ENCODE measurements at places on chromosomes 1 and 21.

- no peak for DNase-seq
Observed at GRCh38 chr1:241722947-241723346, 70.9 kb downstream of the WDR64 start.

- no peak for DNase-seq
Observed at GRCh38 chr1:24047110-24047477, 64.8 kb downstream of the MYOM3 start.

DNA sequence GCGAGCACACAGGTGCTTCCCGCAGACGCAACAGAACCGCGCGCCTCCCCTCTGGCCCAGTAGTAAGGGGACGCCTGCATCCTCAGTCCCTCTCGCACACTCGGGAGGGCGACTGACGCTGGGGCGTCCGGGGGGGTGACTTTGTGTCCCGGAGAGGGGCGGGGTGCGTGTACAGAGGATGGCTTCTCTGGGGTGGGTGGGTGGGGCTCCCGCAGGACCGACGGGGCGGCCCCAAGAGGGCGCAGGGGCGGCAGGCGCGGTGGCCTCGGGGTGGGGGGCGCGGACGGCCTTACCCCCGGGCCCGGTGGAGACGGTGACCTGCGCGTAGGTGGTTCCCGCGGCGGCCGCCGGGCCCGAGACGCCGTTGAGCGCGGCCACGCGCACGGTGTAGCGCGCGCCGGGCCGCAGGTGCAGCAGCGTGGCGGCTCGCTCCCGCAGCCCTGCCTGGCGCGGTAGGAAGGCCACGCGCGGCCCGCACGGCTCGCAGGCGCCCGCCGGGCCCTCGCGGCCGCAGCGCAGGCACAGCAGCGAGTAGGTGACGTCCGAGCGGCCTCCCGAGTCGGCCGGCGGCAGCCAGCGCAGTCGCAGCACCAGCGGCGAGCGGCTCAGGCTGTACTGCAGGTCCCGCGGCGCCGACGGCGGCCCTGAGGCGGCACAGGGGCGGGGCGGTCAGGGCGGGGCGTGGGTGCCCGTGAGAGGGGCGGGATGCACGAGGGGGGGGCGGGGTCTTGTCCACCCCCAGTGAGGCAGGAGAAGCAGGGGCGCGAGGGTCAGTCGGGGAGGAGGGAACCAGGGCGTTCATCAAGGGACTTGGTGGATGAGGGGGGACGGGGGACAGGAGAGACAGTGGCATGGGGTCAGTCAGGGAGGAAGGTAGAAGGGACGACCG lies 12.1 kb downstream of the EPHA10 start:
- DNase-seq: no peak

DNA sequence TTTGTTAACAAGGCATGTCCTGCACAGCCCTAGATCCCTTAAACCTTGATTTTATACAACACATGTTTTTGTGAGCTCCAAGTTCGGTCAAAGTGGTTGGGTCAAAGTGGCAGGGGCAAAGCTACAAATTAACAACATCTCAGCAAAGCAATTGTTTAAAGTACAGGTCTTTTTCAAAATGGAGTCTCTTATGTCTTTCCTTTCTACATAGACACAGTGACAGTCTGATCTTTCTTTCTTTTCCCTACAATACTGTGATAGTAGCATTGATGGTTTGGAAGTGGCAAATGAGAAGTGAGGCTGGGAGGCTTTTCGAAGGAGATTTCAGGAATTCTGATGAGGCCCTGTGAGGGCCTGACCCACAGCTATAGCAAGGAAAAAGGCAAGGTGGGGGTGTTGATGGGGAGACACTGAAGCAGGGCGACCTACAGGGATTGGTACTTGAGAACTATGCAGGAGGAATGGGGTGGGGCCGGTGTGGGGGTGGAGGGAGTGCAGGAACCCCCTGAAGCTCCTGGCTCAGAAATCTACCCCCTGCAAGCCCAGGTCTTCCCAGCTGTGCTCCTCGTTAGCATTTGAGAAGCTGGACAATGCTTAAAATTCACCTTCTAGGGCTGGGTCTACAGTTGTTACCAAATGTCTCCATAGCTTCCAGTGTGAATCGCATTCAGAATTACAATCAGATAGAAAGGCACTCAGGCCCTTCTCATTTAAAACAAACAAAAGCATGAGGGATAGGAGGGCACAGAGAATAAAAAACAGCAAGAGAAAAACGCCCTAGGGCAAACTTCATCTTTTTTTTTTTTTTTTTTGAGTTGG lies 102.6 kb upstream of the PPM1J start:
- no peak for DNase-seq

DNA sequence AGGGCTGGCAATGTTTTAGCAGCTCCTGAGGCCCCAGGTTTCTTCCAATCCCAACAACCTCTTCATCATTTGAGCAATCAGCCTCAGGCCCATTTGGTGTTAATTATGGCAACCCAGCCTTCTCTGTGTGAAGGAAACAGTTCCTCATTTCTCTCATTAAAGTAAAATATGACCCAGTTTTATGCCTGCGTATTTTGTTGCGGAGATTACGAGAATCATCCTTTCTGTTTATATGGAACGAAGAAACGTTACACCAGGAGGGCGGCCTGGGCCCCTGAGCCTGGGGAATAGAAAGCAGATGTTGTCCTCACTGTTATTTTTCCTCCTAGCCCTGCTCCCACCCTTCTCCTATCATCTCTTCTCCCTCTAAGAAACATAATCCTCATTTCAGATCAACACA lies 332.2 kb upstream of the USP24 start:
- no peak for DNase-seq

GRCh38 chr1:86551305-86551704 lies 4.4 kb downstream of the CLCA4 start:
- DNase-seq: no peak

DNA sequence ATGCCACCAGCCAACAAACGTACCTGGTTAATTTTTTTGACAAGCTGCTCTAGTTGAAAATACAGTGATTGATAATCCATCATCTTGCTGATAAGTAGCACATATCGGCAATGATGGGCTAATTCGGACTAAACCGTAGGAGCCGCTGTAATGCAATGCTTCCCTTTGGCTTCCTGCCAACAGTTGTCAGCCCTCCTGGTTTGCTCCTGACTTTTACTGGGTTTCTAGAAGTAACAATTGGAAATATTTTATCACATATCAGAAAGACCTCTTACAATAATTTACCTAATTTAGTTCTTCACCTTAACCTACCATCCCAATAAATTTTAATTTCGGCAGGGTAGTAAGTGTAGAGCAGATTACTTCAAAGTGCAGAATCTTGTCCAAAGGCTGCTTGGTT lies 148.5 kb downstream of the DHRS3 start:
- DNase-seq: no peak

GRCh38 chr1:22839806-22840205 lies 129.2 kb downstream of the EPHB2 start:
- DNase-seq: no peak

DNA sequence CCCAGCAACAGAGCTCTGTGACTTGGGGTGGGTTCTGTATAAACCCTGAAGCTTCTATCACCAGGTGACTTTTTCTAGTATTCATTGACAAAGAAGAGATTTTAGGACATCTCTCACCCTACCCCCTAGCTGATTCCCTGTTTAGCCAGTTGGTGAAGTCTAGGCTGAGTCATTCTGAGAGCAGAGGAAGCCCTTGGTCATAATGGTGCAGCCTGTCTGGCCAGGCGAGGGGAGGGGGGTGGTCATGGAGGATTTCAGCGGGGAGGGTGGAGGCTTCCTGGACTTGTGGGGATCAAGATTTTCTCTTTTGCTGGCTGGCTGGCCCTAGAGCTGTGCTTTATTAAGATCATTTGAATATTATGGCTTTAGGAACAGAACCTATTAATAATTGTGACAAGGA lies 262.6 kb downstream of the CAMTA1 start:
- no peak for DNase-seq

DNA sequence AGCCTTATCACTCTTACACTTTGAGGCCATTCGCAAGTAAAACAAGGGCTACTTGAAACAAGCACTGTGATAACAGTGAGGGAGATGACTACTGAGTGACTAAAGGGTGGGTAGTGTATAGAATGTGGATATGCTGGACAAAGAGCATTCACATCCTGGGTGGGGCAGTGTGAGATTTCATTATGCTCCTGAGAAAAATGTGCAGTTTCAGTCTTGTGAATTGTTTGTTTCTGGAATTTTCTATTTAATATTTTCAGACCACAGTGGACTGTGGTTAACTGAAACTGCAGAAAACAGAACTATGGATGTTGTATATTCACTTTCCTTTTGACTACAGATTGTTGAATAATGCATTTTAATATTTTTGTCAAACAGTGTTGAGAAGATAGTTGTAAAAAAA lies 25.1 kb upstream of the B3GALT2 start:
- no peak for DNase-seq

- DNase-seq: no peak
Observed at GRCh38 chr1:204302769-204303168, 57.0 kb downstream of the PLEKHA6 start.

GRCh38 chr1:40986956-40987355 lies 7.5 kb downstream of the CTPS1 start:
- DNase-seq: no peak

DNA sequence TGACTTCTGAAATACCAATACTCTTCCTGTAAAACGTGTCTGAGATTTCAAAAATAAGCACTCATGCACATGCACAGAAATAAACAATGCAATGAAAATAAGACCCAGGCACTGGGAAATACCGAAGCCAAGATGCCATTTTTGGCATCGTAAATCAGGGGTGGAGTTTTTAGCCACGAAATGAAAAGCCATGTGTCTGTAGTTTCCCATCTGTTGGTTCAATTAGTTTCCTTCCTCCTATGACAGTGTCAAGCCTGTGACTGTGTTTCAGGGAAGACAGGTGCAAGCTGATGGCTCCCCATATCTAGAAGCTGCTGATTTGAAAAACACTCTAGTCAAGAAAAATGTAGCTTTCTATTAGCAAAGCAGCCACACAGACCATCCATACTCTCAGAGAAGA lies 480.4 kb upstream of the CAMK1G start:
- no peak for DNase-seq

- no peak for DNase-seq
Observed at GRCh38 chr1:222105393-222105737, 363.5 kb upstream of the DUSP10 start.

GRCh38 chr21:44489962-44490361 lies 34.7 kb downstream of the LRRC3 start:
- DNase-seq: no peak

GRCh38 chr1:77605246-77606026 lies 77.0 kb downstream of the ZZZ3 start:
- no peak for DNase-seq

DNA sequence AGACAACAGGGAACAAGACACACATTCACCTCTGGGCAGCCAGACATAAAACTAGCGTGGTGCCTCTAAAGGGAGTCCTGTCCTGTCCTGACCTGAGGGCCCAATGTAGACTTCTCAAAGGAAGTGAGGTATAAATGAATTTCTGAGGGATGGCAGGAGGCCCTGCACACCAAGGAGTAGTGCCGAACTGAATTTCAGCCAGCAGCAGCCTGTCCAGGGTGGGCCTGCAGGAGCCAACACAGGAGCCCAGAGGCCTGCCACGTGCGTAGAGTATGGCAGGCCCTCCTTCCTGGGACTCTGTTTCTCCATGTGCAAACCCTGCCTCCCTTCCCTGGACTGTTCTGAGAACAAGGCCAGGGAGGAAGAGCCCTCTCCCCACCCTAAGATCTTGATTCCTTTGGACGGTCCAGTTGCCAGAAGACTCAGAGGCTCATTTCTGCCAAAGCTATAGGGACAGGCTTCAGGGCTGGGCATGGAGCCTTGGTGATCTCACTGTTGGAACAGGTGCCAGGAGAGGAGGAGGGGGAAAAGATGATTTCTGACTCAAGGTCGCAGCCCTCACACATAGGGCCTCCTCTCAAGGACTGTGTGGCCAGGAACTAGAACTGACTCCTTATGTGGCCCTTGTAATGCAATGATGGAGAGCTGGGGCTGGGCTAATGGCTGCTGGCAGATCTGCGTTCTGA lies 1.8 kb upstream of the FABP3 start:
- DNase-seq: no peak
